Dermis microvascular lymphatic vessel endothelial cell (primary cell): ENCODE measurements at places on chromosomes 7 and 10. TPM values are rescaled to one million over a fixed set of nuclear protein-coding genes. Genes with fewer than 3 reads are reported as not detected.

NFE2L3 gene
- 16.2 and 20.7 TPM in 2 replicates for total RNA-seq

SSC4D gene
- 0.51 and 0.63 TPM in 2 replicates for total RNA-seq

FEZF1 gene
- total RNA-seq: not detected in 2 replicates

DPYSL4 gene
- 5.6 and 5.8 TPM in 2 replicates for total RNA-seq

HIPK2 gene
- 5.9 and 11.1 TPM in 2 replicates for total RNA-seq
